ENCODE measurements at places on chromosomes 6 and 20. TPM values are rescaled to one million over a fixed set of nuclear protein-coding genes. Genes with fewer than 3 reads are reported as not detected.

Gene HLA-DQA2
- total RNA-seq = 51.7 TPM

Gene RAE1
- total RNA-seq = 14.9 TPM

Gene HEY2
- total RNA-seq = 2.2 TPM

Gene GMNN
- total RNA-seq = 10.0 TPM

Gene TCP11
- total RNA-seq = not detected

Gene CYP39A1
- 7.8 TPM for total RNA-seq

Gene C6orf52
- total RNA-seq = not detected

Gene GABRR1
- not detected for total RNA-seq

Gene MACROD2
- 78.2 TPM for total RNA-seq

DNA sequence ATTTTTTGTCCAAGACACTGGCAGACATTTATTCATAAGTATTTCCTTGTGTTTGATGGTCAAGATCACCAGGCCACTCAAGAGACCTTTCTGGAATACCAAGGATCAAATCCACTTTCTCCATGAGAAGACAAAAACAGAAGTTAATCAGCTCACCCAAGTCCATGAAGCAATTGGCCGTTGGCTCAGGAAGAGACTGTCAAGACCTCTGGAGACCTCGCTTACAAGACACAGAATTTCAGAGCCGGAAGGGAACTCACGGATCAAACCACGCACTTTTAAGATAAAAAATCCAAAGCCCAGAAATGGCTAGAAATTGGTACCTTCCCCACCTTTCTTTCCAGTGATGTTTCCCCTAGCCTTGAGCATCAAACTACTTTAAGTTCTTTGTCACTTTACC lies 3.3 kb downstream of the TRERF1 start:
- DNase-seq = no peak

DNA sequence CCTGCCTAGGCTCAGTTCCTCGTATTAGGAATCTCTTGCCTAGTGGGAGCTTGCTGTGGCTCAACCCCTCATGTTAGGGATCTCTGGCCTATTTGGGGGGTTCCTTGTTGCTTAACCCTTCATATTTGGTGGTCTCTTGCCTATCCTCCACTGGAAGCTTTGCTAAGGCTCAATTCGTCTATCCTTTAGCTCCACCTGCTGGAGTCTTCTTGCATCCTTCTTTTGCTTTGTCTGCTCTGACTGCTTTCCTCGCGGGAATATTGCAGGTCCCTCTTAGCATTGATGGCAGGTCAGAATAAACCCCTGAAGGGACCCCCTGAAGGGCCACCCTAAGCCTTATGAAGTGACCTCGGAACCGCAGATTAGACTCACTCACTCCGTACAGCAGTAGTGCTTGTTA lies 203.0 kb upstream of the TBX18 start:
- DNase-seq = no peak

- no peak for DNase-seq
Measured at GRCh38 chr20:39547546-39548408, 585.6 kb downstream of the DHX35 start.

- DNase-seq = no peak
Measured at GRCh38 chr20:35437599-35437998, 429 bp downstream of the GDF5 start.

DNA sequence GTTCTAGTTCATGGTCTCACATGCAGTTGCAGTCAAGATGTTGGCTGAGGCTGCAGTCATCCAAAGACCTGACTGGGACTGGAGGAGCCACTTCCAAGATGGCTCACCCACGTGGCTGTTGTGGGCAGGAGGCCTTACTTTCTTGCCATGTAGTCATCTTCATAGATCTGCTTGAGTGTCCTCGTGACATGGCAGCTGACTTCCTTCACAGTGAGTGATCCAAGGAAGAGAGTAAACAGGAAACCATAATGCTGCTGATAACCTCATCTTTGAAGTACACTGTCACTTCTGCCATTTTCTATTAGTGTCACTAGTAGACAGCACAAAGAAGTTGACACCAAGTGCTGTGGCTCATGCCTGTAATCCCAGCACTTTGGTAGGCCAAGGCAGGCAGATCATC lies 40.1 kb upstream of the AKIRIN2 start:
- DNase-seq = no peak

DNA sequence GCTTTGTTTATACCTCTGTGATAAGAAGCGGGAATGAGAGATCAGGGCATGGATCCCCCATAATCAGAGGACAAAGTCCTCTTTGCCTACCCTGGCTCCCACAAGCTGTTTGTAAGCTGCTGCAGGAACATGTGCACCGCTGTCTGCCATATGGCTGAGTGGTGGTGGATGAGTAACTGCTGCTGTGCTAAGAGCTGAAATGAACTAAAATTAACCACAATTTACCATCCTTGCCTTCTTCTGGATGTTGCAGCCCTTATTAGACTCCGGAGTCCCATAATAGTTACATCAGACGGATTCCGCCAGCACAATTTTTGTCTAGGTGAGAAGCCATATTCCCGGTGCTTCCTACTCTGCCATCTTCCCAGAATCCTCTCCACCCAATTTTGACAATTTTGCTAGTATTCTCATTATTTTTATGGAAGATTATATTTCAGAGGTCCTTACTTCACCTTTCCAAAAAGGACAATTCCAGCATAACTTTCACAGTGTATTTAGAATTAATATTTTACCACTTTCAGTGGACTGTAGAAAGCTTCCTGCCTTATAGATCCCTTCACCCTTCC lies 6.0 kb upstream of the CMTR1 start:
- DNase-seq = no peak

DNA sequence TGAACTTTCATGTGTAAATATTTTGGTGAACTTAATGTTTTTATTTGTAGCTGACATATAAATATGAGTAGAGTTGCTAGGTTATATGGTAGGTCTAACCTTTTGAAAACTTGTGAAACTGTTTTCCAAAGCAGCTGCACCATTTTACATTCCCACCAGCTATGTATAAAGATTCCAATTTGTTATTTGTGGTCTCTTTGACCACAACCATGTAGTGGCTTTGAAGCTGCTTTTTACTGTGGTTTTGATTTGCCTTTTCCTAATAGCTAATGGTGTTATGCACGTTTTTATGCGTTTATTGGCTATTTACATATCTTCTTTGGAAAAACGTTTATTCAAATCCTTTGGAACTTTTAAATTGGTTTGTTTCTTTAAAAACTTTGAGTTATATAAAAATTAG lies 10.3 kb downstream of the CST3 start:
- DNase-seq = no peak

DNA sequence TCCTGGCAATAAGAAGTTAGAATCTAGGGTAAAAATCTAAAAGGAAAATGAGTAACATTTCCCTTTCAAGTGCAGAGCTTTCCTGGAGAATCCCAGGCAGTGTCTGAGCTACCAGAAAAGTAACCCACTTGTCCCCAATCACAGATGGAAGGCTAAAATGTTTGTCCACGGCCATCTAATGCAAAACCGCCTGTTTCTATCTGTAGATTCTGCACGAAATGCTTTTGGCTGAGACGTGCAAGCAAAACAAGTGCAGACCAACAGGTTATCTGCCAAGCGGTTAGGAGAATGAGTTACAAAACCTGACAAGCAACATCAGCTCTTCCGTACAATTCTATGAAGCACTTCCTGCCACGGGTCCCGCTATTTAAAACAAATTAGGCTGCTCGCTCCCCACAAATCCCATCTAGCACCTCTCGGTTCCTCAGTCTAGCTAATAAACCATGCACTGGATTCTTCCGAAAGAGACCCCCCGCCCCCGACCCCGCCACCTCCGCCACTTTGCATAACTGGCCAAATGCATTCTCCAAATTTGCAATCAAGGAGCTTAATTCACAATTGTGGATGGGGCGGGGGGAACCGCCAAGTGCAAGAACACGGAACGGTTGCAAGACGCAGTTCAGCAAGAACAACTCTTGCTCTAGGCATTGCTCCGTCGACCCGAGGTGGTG lies 1.4 kb downstream of the ELOVL5 start:
- DNase-seq = no peak

- no peak for DNase-seq
Measured at GRCh38 chr20:3105256-3106137, 21.0 kb upstream of the AVP start.
